ENCODE measurements at places on chromosomes 11 and 22.

- no peak for DNase-seq
Measured at GRCh38 chr22:29738118-29738815, 18.5 kb downstream of the CABP7 start.

DNA sequence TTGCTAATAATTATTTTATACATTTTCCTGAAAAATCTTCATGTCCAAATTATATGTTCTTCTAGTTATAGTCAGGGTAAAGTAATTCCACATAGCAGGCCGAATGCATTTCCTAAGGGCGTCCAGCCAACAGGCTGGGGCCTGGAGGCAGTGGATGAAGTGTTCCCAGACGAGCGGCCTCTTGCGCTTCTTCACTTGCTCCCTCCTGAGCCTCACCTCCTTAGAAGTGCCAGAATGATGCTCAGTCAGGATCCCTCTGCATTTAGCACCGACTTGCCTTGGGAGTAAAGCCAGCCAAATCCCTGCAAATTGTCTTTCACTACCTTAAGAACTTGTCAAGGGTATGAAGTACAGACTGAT, 1.5 kb downstream of the OLFML1 start:
- DNase-seq = no peak

DNA sequence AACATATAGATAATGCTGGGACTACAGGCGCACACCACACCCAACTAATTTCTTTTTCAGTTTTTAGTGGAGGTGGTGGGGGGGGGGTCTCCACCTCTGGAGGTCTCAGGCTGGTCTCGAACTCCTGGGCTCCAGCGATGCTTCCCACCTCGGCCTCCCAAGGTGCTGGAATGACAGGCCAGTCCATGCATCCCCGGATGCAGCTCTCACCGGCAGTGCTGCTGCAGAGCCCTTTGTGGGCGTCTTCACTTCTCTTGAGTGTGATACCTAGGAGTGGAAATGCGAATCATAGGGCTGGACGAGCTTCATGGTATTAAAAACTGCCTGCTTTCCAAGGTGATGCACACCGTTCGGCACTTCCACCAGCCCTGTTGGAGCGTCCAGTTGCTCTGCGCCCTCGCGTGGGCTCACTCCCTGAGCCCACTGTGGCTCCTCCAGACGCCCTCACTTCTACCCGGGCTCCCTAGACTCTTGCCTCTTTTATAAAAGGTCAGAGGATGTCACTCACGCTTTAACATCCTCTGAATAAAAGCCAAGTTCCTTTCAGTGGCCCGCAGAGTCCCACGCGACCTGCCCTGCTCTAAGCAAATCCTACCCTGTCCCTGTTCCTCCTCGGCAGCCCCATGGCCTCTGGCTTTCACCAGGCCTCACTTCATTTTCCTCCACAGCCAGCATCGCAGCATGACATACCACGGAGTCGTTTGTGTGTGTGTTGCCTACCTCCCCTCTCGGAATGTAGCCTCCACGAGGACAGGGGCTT, 837 bp upstream of the BID start:
- no peak for DNase-seq

- DNase-seq = peak; percentile 33
Measured at GRCh38 chr22:36734171-36735058, 30.9 kb upstream of the CACNG2 start.

DNA sequence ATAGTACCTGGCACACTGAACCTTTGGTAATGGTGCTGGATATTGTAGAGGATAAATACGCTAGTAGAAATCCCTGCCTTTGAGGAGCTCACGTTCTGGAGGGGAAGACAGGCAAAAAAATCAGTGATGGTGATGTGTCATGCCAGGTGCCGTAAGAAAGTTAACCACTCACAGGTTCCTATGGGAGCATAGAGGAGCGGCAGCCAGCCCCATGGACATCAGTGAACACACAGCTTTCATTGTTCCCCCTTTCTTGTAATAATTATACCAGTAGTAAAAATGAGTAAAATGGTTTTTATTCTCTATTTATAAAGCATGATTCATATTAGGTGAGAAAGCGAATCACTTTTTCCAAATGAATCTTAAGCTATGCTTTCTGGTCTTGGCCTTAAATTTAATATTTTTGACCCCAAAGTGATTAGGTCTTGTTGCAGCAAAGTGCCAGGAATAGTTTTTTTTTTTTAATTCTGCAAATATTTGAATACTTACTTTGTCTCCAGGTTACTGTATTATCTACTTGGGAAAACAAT, 57.9 kb downstream of the UVRAG start:
- no peak for DNase-seq

DNA sequence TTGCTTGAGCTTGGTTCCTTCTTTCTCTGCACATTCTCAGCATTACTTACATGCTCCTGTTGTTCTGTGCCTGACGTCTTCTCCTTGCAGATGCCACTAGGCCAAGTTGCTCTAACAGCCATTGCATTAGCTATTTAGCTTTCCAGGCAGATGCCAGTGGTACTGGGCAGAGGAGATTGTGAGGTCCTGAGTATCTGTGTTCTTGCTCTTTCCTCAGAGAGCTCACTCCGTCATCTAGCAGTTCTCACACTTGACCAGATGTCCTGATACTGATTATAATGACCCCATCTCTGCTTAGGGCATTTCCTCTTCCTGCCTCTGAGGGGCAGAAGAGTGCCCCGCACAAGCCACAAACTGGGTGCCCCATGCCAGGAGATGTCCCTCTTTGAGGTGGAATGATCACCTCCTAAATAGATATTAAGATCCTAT, 30.7 kb downstream of the ARHGAP1 start:
- DNase-seq = no peak

GRCh38 chr22:24060375-24060788, 49.3 kb downstream of the CABIN1 start:
- peak; percentile 96 for DNase-seq

- no peak for DNase-seq
Measured at GRCh38 chr22:48175721-48176120, 1413.3 kb downstream of the TBC1D22A start.

DNA sequence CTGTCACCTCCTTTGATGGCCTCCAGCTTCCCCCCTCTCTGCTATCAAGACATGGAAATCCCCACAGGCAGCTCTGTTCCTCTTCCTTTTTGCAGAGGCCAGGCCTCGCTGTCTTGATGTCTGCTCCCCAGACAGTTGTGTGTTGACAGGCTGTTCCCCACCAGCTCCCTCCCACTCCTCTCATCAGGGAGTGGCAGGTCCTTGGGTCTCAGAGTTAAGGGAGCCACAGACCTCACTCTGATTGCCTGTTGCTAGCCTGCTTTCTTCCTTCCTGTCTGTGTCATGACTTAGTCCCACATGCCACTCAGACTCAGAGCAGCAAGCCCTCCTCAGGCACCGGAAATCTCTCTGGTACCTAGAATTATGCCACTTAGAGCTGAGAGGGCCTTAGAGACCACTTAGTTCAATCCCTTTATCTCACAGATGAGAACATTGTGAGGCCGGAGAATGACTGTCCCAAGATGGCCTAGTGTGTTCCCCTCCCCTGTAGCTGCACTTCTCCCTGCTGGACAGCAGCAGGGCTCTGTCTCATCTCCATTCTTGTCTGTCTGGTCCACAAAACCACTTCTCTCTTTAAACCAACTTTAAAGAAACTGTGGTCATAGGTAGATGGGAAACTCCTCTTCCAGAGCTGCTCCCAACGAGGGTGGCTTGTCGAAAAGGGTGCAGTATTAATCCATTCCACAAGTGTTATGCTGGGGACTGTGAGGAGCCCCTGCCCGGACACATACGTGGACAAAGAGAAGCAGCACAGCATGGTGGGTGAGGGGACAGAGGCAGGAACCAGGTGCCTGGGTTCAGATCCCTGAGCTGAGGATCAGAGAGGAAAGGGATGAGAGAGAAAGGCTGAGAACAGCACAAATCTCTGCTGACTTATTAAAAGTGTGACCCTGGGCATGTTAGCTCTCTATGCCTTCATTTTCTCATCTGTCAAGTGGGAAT, 4.2 kb downstream of the AMPD3 start:
- DNase-seq = peak; percentile 10

- no peak for DNase-seq
Measured at GRCh38 chr11:129694966-129695365, 120.7 kb upstream of the TMEM45B start.

- no peak for DNase-seq
Measured at GRCh38 chr22:49838771-49839717, 11.4 kb upstream of the BRD1 start.

DNA sequence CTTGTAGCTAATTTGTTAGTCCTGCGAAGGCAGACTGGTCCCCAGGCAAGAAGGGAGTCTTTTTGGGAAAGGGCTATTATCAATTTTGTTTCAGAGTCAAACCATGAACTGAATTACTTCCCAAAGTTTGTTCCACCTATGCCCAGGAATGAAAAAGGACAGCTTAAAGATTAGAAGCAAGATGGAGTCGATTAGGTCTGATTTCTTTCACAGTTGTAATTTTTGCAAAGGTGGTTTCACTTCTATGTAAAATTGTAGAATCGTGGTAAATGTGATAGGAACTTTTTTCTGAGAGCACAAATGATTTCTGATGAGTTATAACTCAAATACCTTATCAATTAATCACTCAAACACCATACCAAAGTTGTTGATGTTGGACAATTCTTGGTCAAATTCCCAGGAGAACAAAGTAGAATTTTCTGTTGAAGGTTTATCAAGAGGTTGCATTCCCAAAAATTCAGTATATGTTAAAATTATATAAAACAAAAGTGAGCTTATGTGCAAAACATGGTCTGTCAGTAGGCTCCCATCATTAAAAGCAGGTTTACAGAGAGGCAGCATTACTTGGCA, 2.9 kb upstream of the CTSC start:
- DNase-seq = no peak

DNA sequence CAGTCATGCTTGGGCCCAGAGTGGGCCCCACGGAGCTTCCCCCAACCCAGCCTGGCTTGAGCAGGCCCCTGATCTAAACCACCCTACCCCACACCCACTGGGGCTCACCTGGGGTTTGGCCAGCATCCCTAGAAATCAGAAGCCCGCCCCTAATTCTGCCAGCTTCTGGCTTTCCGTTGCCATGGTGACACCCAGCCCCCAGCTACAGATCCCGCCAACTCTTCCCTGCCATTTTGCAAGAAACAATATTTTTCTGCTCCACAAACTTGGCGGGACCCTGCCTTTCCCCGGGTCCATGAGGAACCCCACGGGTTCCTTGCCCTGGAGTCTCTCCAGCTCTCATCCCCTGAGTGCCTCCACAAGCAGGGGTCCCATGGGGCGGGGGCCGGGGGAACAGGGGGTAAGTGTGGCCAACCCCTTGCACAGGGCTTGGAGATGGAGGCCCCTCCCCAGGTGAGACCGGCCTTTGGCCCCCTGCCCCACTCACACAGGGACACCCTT, 90.0 kb downstream of the CDKN1C start:
- no peak for DNase-seq

- no peak for DNase-seq
Measured at GRCh38 chr22:46019351-46019750, 42.4 kb upstream of the WNT7B start.

- no peak for DNase-seq
Measured at GRCh38 chr22:43326331-43327156, 16.6 kb downstream of the SCUBE1 start.

DNA sequence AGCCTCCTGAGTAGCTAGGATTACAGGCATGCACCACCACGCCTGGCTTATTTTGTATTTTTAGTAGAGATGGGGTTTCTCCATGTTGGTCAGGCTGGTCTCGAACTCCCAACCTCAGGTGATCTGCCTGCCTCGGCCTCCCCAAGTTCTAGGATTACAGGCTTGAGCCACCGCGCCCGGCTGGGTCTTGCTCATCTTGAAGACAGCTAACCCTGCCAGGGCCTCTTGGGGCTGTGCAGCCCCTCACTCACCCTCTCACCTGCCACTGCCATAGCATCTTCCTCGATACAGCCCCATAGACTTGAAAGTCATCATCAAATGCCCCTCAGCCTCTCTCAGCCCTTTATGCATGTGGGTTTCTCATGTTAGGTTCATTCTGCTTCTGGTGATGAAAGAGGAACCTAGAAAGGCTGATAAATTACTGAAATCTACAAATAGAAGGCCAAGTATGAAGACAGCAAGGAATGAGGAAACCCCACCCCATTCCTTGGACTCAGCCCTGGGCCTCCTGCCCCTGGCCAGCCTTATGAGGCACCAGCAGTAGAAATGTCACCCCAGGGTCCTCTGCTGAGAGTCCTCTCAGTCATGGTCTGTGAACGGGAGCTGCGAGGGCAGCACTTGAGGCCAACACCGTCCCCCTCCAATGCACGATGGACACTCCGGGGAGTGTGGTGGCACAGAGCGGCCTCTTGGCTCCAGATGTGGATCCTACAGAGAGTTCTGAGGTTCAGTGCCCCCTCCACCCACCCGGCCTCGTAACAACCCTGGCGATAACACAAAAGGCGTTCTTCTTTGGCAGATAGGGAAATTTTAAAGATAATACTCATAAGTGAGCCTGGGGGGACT, 24.8 kb downstream of the SCGB1A1 start:
- peak; percentile 62 for DNase-seq

DNA sequence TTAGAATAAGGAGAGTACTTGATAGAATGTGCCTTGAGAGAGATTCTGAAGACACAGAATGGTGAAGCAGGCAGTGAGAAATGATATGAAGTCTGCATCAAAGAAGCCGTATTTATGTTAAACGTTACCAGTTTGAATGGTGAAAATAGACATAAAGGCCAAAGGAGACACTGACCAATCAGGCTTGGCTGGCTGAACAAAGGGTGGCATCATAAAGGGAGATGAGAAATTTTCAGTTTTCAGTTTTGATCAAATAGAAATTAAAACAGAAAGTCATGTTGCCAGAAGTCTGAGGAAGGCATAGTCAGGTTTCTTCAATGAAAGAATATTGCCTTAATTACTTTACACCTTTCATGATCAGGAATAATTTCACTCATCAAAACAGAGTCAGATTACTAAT, 6.6 kb downstream of the OR51F1 start:
- no peak for DNase-seq

- DNase-seq = peak; percentile 93
Measured at GRCh38 chr22:23147617-23148387, 2.5 kb downstream of the RAB36 start.

- no peak for DNase-seq
Measured at GRCh38 chr11:33323421-33323820, 66.2 kb downstream of the HIPK3 start.

- DNase-seq = no peak
Measured at GRCh38 chr11:98800696-98801095, 220.1 kb upstream of the CNTN5 start.

DNA sequence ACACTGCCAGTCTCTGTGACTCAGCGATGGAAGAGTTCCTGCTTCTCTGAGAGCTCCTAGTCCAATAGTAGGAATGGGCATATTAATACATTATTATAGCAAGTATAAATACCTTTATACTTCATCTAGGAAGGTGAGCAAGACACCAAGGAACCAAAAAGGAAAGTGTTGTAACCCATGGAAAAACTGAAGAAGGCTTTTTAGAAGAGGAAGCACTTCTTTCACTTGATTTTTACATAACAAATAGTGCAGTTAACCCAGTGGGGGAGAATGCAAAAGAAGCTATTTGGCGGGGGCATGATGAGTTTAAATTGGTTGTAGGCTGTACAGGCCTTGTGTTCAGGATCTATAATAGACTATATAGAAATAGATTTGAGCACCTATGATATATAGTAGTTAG, 31.2 kb upstream of the C11orf87 start:
- no peak for DNase-seq

GRCh38 chr11:117837791-117838190, 13.2 kb upstream of the FXYD2 start:
- no peak for DNase-seq
